Right renal cortex interstitium (tissue), 3 donors: ENCODE measurements at places on chromosomes 1 and 21. TPM values are rescaled to one million over a fixed set of nuclear protein-coding genes. Genes with fewer than 3 reads are reported as not detected.

DNA sequence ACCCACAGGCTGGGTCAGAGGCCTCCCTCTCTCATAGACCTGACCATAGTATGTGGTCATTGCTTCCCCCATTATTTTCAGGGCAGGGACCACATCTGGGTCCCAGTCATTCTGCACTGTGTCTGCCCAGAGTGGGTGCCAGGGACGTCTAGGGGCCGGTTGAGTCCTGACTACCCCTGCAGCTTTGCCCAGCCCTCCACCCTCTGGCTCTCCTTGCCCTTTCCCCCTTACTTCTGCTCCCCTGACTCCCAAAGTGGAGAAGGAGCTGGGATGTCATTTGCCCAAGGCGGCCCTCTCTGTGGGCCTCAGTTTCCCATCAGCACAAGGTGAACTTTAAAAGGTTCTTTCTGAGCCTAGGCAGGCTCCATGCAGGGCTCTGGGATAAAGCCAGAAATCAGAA lies 4.3 kb upstream of the TTC22 start:
- DNase-seq = no peak

DNA sequence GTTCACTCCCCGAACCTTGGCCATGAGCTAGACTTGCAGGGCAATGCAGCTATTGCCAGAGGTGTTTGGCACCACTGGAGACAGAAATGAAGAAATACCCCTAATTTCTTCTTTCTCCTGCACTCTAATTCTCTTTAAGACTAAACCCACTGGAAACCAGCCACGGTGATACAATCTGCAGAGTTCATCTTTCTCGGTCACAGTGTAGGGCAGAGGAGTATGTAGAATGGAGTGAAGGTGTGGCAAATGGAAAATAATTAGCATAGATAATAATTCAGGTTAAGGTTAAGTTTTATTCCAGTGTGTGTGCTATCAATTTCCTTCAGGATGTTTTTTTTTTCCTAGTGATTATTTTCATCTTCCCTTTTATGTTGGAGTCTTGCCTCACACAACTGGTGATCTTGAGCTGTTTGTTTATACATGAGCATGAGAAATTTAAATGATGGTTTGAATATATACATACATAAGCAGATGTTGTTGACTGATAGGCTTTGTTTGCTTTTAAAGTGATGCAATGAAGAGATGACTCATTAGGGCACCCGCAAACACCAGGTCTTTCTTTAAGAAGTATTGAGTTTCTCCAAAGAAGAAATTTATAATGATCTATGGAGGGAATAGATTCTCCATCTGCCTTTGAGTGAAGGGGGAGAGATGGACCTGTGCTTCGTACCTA lies 81.9 kb downstream of the SPATA17 start:
- no peak for DNase-seq

- DNase-seq = no peak
Measured at GRCh38 chr1:182575540-182576149, 13.4 kb downstream of the RNASEL start.

DNA sequence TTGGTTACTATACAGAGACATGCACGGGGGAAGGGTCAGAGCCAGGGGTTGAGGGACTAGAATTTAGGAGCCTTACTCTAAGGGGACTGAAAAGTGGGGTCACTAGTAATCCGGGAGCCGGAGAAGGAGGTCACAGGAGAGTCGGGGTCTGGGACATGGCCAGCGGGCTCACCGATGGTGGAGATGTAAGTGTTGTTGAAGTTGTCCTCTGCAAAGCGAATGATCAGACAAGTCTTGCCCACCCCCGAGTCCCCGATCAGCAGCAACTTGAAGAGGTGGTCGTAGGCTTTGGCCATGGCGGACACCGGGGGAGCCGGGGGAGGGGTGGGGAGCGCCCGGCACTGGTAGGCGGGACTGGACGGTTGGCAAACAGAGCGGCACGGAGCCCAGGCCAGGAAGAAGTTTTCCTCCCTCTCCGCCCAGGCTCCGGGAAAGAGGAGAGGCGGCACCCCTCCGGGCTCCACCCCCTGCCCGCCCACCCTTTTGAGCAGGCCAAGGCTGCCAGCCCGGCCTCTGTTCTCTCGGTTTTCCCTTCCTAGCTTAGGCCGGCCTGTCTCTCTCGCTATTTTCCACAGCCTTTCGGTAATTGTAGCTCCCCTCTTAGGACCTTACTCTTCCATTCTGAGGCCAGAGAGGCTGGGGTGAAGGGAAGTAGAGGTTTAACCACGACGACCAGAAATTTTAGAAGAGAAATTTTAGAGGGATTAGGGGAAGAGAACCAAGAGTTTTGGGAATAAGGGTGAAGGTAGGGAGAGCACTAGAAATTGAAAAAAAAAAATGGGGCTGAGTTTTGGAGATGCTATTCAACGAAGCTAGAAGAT lies at the start of gene RAB13:
Gene RAB13, minus strand, starts transcription at position 399 of the 821 bp plus-strand sequence. Its CDS starts 103 bp downstream, at position 296.
- no peak for DNase-seq

- DNase-seq = no peak
Measured at GRCh38 chr1:16618719-16619118, 5.4 kb upstream of the NBPF1 start.

RIMKLA gene
- 0.42 TPM for polyA plus RNA-seq

OR2T2 gene
- not detected for polyA plus RNA-seq

OR6K3 gene
- 0.12 TPM for polyA plus RNA-seq
